ENCODE measurements at places on chromosomes 2 and 18.

GRCh38 chr2:209316141-209316540, 107.7 kb upstream of the MAP2 start:
- no peak for DNase-seq

- no peak for DNase-seq
Observed at GRCh38 chr2:224041554-224041953, 2.5 kb upstream of the SERPINE2 start.

- DNase-seq, result no peak
Observed at GRCh38 chr18:77144451-77145118, 12.0 kb upstream of the MBP start.

DNA sequence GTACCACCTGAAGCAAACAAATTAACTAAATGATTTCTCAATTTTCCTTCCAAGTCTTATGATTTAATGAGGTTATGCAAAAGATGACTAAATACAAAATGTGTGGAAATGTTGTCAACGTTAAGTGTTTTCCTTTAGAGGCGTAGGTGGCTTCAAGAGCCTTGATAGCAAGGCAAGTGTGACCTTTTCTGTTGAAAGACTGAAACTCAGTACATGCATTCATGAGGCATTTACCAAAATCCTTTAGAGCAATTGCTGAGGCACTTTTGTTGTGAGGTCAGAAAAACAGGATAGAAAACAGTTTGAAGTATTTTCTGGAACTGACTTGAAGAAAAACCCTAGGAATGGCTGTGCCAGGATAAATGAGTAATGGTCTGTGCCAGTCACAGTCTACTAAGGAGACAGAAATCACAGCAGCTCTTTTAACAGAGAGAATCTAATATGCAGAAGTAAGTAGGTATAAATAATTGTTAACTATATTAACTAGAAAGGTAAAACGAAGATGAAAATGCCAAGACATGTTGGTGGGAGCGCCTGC, 326.5 kb upstream of the CDH20 start:
- DNase-seq, result no peak

- DNase-seq, result peak; percentile 48
Observed at GRCh38 chr2:94874277-94874997, 3.2 kb downstream of the TEKT4 start.

DNA sequence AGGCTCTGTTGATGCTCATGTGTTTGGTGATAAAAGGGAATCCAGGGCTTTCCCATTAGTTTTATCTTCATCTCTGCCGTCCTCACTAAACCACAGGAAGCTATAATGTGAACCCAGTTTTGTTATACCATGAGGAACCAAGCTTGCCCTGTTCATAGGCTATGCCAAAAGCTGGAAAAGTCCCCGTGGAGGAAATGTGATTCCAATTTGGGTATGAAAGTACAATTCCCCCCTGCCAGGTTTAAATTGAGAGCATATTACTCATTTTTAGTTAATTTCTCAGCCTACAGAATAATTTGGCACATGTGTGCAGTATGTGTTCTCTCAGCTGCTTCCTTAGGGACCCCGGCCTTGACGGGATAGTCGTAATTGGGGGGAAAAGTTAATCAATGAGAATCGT, 327.4 kb downstream of the RND3 start:
- no peak for DNase-seq
